Right ventricle myocardium superior (tissue), 1 donor: ENCODE measurements at places on chromosomes 3 and 15. TPM values are rescaled to one million over a fixed set of nuclear protein-coding genes. Genes with fewer than 3 reads are reported as not detected.
A peak's percentile ranks its signal among the peaks of the same experiment; 100 is the strongest.

DNA sequence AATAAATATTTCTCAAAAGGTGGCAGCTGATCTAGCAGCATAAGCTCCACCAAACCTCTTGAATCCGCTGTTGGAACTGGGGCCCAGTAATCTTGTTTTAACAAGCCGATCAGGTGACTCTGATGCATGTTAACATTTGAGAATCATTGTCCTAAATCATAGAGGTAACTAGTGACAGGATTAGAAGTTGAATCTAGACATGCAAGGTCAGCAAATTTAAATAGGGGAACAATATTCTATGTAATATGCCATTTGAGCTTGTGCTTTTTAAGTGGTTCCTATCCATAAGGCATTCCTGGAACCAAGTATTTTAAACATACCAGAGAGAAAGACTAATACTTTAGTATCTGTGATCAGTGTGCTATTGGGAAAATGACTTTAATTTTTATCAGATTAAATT, 412.8 kb downstream of the PYDC2 start:
- DNase-seq = no peak

- DNase-seq = no peak
Measured at GRCh38 chr3:187125319-187126031, 13.8 kb downstream of the RPL39L start.

DNA sequence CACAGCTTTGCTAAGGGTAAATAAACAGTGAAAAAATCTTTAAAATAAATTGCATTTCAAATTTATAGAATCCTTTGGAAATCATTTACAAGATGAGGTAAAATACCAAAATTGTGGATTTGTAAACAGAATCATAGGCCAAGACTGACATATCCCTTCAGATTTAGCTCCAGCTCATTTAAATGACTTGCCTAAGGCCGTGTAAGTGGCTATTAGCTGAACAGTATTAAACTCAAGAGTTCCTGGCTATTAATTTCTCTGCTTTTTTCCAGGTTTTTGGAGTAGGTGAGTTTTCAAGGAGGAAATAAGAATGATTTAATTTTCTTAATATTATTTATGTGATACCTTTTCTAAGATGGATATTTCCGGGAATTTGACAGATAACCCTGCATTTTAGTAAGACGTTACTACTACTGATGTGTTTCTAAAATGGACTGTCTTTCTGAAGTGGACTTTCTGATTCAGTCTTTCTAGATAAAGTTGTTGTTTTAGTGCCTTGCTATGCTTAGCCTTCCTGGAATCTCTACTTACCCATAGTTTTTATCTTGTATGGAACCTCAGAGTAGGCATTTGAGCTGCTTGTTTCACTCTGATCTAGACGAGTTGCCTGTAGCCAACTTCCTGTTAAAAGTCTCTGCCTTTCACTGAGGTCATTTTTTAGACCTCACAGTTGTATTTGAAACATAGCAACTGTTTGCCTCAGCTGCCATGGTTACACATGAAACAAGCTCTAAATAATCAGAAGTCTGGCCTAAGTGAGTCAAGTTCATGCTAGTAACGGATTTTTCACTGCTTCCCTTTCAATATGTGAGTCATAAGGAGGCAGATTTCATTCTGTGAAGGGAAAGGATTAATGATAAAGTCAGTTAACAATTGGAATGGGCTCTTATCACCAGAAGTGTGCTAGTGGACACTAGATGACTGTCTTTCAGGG, 127.0 kb downstream of the KLHL25 start:
- no peak for DNase-seq

Gene C15orf39
- total RNA-seq = 15.8 TPM

- no peak for DNase-seq
Measured at GRCh38 chr3:118527514-118528044, 507.1 kb downstream of the IGSF11 start.

DNA sequence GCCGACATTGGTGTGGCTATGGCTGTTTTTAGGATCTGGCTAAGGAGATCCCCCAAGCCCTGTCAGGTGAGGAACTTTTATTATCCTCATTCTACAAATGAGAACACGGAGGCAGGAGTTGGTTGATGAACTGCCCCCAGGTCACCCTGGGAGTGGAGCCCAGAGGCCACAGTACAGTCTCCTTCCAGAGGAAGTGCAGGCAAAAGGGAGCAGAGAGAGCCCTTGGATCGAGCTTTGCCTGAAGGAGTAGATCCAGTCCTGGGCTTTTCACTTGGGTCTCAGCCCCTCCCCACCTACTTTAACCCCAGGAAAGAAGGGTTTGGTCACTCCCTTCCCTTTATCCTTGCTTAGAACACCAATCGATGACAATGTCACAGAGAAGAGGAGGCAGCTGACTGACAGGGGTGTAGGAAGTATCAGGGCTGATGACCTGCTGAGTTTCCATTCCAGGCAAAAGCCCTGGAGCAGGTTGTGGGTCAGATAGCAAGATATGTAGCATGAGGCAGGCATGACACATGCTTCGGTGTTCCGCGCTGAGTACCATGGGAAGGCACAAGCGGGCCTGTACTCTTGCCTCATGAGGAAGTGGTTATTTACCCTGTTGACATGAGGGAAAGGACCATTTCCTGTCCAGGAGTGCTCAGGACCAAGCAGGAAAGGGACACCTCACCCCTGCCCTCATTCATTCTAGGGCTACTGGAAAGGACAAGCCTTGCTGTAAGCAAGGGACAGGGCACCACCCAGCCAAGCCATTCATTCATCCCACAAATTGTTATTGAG, 5.8 kb upstream of the PLA2G4D start:
- no peak for DNase-seq

GRCh38 chr3:148330542-148330941, 367.2 kb upstream of the AGTR1 start:
- DNase-seq = no peak

DNA sequence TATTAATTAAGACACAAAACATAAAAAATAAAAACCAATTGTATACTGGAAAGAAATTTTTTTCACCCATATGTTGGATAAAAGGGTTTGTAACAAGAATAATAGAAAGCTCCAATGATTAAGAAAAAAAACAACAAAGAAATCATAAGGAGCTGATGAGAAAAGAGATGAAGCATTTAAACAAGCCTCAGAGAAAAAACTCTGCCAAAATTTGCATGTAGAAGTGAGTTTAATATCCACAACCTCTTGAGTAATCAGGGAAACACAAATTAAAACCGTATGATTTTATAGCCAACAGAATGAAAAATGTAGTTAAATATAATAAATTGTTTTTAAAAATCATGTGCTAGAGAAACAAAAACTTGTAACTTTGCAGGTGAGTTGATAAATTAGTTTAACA, 192.9 kb downstream of the BCHE start:
- no peak for DNase-seq

- no peak for DNase-seq
Measured at GRCh38 chr15:40285554-40286011, 2.7 kb upstream of the ANKRD63 start.

DNA sequence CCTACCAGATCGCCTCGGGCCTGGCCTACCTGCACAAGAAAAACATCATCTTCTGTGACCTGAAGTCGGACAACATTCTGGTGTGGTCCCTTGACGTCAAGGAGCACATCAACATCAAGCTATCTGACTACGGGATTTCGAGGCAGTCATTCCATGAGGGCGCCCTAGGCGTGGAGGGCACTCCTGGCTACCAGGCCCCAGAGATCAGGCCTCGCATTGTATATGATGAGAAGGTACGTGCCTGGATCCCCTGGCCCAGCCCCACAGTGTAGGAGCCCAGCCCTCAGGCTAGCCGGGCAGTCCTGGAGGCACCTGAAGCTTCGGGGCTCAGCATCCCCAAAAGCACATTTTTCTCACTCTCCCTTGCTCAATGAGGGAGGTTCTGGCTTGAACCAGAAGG, 135.8 kb downstream of the LRRK1 start:
- DNase-seq = no peak

GRCh38 chr3:55519019-55519418, 31.9 kb upstream of the WNT5A start:
- no peak for DNase-seq

- DNase-seq = no peak
Measured at GRCh38 chr15:63261311-63261710, 16.1 kb upstream of the APH1B start.

DNA sequence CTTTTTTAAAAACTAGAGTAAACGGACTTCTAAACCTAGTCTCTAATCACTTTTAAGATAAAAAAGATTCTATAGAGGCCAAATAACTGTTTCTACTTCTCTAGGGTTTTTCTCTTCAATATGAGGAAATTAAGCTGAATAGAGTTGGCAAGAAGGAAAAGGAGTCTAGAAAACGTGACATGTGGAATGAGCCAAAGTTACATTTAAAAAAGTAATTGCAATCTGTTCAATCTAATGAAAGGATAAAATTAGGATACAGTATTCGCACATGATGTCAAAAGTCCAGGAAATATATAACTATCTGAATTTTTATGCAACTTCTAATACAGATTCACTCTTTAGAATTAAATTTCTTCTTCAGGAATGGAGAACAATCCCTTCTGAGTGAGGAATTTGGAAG, 300.1 kb downstream of the ULK4 start:
- DNase-seq = no peak

- no peak for DNase-seq
Measured at GRCh38 chr15:52037889-52038505, 19.0 kb downstream of the MAPK6 start.

DNA sequence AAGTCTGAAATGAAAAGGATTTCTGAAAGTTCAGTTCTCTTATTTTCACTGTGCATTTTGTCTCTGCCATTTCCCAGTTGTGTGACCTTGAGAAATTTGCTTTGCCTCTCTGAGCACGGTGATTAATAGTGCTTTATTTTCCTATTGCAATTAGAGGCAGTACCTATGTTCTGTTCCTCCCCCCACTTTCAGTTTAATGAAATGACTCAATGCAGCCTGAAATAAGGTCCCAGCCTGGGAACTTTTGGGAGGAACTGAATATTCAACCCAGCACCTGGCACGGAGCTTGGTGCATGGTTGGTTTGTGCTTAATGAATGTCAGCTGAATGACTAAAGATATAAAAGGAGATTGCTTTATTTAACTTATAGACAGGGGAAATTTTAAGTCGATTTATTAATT, 352.6 kb downstream of the PDCD6IP start:
- DNase-seq = no peak

GRCh38 chr15:38683382-38684242, 119.0 kb upstream of the RASGRP1 start:
- peak; percentile 47 for DNase-seq

Gene ZNF620
- total RNA-seq = 1.0 TPM

DNA sequence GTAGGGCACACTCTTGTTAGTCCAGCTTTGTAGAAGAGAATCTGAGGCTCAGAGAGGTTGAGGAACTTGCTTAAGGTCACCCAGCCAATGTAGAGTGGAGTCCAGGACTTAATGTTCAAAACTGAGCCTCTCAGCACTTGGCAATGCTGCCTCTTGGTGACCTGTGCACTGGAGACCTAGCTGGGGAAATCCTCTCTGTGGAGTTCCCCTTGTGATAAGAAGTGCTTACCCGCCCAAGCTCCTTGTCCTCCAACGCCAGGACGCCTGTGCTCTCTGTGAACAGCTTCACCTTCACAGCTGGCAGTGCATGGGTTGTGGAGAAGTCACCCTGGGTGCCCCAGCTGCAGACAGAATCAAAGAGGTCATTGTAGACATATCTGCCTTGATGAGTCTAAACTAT, 219.1 kb upstream of the FEZF2 start:
- DNase-seq = no peak

GRCh38 chr3:127137113-127137512, 55.8 kb upstream of the PRR23E start:
- DNase-seq = peak; percentile 52

Gene NMD3
- total RNA-seq = 47.4 TPM

DNA sequence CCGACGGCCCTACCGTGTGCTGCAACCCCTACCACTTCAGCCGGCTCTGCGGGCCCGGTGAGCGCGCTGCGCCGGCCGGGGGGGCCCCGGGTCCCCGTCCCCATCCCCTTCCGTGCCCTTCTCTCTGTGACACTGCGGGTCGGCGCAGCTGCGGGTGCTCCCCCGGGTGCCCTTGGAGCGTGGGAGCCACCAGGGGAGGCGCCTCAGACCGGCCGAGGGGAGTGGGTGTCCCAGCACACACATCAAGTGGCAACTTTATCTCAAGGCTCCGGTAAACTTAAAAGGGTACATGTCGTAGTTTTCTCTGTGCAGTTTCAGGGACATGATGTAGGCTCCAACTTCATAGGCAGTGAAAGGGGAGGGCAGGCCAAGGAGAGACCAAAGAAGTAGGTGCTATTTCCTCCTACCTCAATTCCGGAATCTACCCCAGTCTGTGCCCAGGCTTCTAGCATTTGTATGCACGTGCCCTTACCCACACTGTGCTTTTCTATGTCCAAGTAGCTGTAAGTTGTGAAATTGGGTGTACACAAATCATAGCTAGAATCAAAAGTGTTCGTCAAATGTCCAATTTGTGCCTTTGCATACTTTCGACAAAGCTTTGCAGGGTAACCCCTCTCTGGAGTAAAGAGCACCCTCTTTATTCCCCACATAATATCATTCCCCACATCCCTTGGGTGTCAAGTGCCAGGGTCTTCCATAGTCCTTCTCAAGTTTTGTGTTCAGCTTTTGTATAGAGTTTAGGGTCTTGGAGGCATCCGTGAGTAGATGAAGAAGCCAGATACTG, 2.2 kb downstream of the SMAD6 start:
- no peak for DNase-seq

- no peak for DNase-seq
Measured at GRCh38 chr3:147424581-147425387, 15.6 kb downstream of the ZIC1 start.

- DNase-seq = no peak
Measured at GRCh38 chr15:26372706-26373105, 400.2 kb downstream of the GABRB3 start.
